Activated CD4-positive, alpha-beta T cell treated with anti-CD3 and anti-CD28 coated beads for 36 hours (primary cell): ENCODE measurements at places on chromosomes 3 and 15. TPM values are rescaled to one million over a fixed set of nuclear protein-coding genes. Genes with fewer than 3 reads are reported as not detected.
A peak's percentile ranks its signal among the peaks of the same experiment; 100 is the strongest.

GRCh38 chr3:186732169-186732766, 15.1 kb downstream of the KNG1 start:
- peak; percentile 47 for DNase-seq

DNA sequence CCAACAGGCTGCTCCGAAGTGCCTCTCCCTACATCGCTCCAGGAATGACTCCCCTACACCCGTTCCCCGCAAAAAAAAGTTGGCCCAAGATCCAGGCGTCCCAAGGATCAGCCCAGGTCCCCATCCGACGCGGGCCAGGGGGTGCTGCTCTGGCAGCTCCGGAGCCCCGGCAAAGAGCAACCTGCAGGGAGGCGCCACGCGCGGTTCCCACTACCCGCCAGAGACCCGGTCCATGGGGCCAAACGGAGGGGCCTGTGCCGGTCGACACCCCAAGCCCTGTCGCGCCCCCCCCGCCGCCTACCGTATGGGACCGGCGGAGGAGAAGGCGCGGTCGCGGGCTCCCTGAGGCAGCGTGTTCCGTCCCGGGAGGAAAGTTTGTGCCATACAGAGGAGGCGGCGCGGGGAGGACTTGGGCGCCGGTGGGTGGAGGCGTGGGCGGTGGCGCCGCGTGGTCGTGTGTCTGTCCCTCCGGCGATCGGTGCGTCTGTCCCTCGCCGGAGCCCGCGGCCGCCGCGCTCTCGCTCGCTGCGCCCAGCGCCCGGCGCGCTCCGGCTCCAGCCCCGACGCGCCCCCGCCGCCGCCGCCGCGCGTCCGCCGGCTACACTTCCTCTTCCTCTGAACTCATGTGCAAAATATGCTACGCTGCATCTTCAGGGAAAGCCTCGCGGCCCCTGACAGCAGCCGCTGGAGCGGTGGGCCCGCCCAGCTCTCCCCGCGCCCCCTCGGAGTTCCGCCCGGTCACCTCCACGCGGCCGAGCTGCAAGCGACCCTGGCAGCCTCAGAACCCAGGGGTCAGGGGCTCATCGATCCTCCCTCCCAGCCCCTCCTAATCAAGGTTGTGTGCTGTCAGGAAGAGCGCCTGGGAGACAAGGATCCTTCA, at the start of gene RFTN1:
Gene RFTN1, minus strand, starts transcription at position 559 of the 880 bp plus-strand sequence. CDS start 19,830 bp downstream, outside the sequence.
- peak; percentile 74 for DNase-seq

DNA sequence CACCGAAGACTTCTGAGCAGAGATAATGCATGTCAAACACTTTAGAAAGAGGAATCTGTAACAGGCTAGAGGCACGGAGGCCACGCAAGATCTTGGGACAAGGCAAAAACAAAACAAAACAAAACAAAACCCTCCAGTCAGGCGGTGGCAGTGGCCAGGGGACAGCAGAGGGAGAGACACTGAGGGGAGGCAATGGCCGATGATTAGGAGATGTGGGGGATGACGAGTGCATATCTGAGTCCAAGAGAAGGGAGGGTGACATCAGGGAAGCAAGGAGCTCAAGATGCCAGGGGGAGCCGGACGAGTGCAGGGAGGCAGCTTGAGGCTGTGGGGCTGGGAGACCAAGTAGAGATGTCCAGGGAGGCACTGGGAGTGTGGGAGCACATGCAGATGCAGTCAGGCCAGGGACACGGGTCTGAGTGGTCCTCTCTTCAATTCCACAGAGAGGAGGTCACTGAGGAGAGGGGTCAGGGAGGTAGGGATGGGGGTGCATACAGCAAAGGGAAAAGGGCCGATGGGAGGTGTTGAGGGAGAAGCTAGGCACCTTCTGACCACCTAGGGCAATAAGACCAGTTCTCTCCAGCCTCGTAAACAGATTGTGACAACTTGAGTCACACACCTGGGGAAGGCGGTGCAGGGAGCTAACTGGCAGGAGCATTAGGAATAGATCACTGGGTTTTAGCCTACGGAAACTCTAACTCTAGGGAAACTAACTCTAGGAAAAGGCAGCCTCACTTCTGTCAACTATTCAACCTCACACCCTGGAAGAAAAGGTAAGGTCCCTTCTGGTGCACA, 29.6 kb downstream of the SLCO2A1 start:
- DNase-seq: no peak

SEMA6D gene
- not detected for total RNA-seq

ZIC1 gene
- not detected for total RNA-seq

GHSR gene
- not detected for total RNA-seq

PTX3 gene
- 0.18 TPM for total RNA-seq

- DNase-seq: no peak
Observed at GRCh38 chr3:172272698-172273097, 175.6 kb downstream of the GHSR start.

GRCh38 chr15:77402740-77403379, 17.0 kb downstream of the PEAK1 start:
- DNase-seq: peak; percentile 19

DNA sequence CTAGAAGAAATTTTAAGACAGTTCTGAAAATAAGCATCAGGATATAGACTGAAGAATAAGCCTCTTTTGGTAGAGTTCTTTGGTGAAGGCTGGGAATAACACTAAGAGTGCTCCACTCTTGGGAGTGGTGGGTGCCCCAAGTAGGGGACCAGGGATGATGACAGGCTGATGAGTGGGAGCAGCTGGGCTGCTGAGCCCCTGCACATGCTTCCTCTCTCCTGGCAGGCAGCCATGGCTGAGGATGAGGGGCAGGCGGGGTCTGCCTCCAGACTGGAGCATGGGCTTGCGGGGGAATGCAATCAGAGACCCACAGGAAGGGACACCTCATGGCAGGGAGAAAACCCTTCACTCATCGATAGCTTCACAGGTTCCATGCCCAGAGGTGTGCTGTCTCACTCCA, 72.6 kb upstream of the RORA start:
- no peak for DNase-seq

DNA sequence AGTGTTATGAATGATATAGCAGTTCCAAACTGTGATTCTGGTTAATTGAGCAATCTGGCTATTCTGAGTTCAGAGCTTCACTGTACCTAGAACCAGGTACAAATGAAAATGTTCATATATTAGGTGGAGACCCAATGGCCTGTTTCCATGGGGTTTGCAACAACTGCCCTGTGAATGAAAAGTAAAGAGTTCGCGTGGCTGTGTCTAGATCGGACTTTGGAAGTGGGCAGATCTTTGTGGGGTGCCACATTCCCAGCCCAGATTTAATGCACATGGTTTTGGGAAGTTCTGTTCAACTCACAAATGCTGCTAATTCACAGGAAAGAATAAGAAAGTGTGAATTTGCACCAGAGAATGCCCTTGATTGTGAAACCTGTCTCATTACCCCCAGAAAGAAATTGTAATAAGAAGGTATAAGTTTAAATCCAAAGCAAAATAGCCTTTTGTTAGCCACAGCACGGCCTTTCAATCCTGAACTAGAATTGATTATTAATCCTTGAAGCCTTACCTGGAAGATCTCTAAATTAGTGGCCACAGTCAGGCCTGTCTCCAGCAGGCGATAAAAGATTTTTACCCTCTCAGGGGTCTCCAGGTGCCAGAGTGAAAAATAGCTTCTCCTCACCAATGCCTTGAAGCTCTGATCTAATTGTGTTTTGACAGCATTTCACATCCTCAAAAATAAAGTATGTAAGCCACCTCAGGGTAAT, 22.6 kb downstream of the WHAMM start:
- no peak for DNase-seq

MUC4 gene
- 0.09 TPM for total RNA-seq

DPPA2 gene
- not detected for total RNA-seq

DNA sequence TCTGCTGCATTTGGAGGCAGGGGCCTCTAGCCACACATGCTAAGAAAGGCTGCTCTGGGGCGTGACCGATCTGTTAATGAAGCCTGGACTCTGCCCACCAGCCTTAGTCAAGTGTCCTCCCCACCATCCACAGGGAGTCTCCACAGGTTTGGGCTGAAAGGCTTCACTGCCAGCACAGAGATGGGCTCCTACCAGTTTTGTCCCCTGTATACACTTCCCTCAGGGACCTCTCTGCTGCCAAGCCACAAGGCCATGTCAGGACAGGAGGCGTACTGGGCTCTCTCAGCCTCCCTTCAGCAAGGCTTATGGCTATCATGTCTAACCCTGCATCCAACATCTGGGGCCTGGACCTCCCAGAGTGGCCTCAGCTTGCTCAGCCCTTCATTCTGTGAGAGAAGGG, 23.5 kb downstream of the KIF9 start:
- DNase-seq: no peak

- DNase-seq: no peak
Observed at GRCh38 chr15:33154351-33155166, 40.0 kb downstream of the FMN1 start.

GRCh38 chr15:76147906-76148570, 88.3 kb downstream of the TMEM266 start:
- DNase-seq: peak; percentile 83

GRCh38 chr3:183766745-183767606, 58.4 kb downstream of the MAP6D1 start:
- DNase-seq: peak; percentile 85

DNA sequence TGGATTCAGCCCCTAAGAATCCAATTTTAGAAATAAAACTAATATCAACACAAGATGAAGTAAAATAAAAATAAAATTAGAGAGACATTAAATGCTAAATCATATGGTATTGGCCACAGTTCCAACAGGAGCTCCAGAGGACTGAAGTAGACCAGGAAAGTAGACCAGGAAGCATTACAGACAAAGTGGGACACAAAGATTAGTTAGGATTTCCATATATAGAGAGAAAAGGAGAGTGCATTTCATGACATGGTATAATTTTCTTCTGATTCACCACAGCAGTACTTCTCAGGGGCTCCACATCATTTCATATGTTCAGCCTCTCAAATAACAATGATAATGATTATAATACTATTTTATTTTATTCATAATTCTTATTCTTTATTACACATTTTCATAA, 18.3 kb downstream of the FGF7 start:
- no peak for DNase-seq

- no peak for DNase-seq
Observed at GRCh38 chr15:58171476-58172061, 33.4 kb downstream of the AQP9 start.
